ENCODE measurements at places on chromosomes 11 and 22.

DNA sequence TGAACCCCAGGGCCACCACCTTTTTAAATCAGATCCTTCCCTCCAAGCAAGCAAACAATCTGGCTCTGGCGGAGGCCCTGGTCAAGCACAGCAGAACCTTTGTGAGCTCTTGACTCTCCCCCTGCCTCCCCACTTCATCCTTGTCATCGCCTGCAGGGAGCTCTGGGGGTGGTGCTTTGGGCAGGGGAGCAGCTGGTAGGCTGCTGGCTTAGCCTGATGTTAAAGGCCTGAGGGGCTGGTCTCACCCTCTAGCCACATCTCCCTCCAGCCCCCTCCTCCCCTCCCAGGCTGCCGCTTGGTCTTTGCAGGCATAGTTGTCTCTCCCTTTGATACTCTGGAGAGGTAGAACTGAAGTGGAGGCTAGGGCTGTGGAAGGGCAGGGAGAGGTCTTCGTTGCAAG is 50.9 kb downstream of the THAP12 start:
- no peak for DNase-seq

DNA sequence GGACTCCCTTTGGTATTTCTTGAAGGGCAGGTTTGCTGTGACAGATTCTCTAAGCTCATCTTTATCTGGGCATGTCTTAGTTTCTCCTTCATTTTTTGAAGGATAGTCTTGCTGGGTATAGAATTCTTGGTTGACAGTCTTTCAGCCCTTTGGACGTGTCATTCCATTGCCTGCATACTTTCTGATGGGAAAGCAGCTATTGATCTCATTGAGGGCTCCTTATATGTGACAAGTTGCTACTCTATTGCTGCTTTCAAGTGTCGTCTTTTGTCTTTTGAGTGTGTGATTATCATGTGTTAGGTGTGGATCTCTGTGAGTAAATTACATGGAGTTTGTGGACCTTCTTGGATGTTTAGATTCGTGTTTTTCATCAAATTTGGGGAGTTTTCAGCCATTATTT is 21.9 kb downstream of the IGHMBP2 start:
- no peak for DNase-seq

DNA sequence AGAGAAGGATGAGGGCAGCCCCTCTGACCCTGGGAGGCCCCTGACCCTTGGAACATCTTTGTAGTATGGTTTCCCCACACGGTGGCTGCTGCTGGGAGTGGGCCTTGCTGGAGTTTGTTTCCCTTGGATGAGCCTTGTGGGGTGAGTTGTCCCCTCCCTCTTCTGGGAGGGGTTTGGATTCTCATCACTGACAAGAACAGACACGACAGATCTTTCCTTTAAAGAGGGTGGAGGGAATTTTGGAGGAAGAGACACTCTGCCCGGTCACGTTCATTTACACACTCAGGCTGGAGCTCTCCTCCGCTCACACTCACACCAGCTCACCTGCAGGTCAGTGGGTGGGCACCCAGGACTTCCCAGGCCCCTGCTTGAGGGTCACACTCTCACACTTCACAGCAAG is 31.7 kb downstream of the POU2F3 start:
- no peak for DNase-seq

- peak; percentile 71 for DNase-seq
Observed at GRCh38 chr11:117822074-117823033, 2.2 kb downstream of the FXYD2 start.

DNA sequence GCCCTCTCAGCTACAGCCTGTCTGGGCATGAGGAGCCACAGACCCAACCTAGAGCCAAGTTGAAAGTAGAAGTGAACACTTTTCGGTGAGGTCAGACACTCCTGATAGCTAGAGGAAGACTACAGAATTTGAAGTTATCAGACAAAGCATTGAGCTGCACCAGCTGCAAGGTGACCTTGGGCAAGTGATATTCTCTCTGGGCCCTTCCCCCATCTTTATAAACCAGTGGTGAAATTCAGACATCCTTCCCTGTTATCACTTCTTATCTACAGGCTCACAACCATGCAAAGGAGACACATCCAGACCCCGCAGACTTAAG is 8.0 kb upstream of the PMM1 start:
- DNase-seq: no peak

- no peak for DNase-seq
Observed at GRCh38 chr11:1000357-1001278, 35.9 kb downstream of the MUC6 start.

GRCh38 chr11:64040684-64041322 is 5.1 kb downstream of the FLRT1 start:
- peak; percentile 60 for DNase-seq

DNA sequence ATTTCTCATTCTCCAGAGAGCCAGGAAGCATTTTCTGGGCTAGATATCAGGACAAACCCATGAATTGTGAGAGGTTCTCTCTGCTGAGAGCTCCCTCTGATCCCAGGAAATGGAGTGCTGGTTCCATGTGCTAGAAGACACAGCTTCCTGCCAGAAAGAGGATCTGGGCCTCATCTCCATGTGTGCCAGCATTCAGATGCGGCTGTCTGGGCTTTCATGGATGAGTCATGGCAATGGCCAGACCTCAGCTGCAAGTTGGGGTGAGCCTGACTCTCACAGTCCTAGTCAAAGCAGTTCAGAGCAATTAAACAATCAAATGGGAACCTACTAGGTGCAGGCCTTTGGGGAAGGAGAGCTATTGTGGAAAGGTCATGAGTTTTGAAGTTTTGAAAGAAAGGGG is 82.3 kb upstream of the EED start:
- no peak for DNase-seq

Data from GM13976 (cell line).